ENCODE measurements at places on chromosomes 7 and 10. TPM values are rescaled to one million over a fixed set of nuclear protein-coding genes. Genes with fewer than 3 reads are reported as not detected.

Gene PCBD1
- total RNA-seq: 35.2 TPM

Gene OR6V1
- total RNA-seq: not detected

Gene INMT
- total RNA-seq: 75.8 TPM

Gene SLC26A4
- total RNA-seq: 0.50 TPM

Gene STK31
- under 0.01 TPM for total RNA-seq

Gene RET
- 0.77 TPM for total RNA-seq

Gene VSTM4
- total RNA-seq: 4.4 TPM
